Cerebellum (tissue), 4 donors: ENCODE measurements at places on chromosomes 11 and 22.

DNA sequence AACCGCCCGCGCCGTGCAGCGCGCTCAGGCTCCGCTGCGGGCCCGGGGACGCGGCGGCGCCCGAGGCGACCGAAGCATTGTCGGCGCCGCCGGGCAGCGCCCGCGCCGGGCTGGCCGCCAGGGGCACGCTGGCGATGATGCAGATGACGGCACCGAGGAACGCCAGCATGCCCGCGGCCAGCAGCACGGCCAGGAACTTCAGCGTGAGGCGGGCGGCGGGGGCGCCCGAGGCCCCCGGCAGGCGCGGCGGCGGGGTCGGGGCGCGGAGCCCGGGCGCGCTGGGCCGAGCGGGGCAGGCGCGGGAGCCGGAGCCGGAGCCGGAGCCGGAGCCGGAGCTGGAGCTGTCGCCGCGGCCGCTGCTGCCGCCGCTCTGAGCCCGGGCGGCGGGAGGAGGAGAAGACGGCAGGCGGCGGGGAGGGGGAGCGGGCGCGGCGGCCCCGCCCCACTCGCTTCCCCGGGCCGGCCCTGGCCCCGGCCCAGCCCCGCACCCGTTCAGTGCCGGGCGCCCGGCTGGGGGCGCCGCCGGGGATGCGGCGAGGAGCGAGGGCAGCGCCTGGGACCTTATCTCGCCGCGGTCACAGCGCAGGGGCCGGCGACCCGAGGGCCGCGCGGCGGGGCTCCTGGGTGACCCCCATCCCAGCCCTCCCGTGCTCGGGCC, at the start of gene NPTXR:
Gene NPTXR (minus strand): TSS at position 372 of the 658 bp plus-strand sequence.
- peak; percentile 80 for DNase-seq

GRCh38 chr11:93194673-93195291, 3.0 kb downstream of the SLC36A4 start:
- DNase-seq: no peak

- DNase-seq: peak; percentile 34
These were observed 32.6 kb downstream of the APOL1 start for GRCh38 chr22:36285545-36285944.

DNA sequence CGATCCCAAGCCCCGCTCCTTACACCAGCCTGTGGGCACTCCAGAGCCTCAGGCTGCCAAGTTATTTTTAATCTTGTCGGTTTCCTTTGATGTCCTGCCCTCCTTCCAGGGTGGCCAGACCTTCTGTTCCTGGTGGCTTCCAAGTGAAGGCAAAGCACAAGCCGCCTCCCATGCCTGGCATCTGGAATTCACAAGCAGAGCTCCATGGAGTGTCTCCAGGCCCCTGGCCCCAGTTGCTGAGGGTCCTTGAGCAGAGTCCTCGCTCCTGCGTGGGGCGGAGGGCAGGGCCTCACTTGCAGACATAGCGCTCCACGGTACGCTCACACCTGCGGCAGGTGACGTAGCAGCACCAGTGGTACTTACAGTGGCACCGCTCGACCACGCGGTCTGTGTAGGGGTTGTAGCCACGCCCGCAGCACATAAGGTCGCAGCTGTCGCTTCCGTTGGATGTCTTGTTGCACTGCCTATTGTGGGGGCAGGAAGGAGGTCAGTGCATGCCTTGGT, 19.5 kb downstream of the WNT11 start:
- DNase-seq: peak; percentile 61

- no peak for DNase-seq
These were observed 73.7 kb downstream of the JAM3 start for GRCh38 chr11:134142536-134142935.

DNA sequence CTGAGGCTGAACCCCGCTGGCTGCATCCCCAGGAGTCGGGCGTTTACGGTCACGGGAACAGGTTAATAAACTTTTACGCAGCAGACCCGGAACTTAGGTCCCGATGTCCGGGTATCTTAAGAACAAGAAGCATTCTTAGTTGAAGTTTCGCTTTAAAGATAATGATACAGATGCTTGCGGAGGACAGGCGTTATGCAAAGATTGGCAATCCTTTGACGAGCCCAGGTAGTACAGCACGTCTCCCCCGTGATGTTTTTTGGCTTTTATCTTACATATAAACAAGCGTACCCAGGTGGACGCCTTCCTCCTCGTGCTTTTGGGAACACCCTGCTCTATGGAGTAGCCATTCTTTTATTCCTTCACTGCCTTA, 871 bp upstream of the TOLLIP start:
- no peak for DNase-seq

- DNase-seq: no peak
These were observed 55.3 kb downstream of the GUCY1A2 start for GRCh38 chr11:106962995-106963394.

DNA sequence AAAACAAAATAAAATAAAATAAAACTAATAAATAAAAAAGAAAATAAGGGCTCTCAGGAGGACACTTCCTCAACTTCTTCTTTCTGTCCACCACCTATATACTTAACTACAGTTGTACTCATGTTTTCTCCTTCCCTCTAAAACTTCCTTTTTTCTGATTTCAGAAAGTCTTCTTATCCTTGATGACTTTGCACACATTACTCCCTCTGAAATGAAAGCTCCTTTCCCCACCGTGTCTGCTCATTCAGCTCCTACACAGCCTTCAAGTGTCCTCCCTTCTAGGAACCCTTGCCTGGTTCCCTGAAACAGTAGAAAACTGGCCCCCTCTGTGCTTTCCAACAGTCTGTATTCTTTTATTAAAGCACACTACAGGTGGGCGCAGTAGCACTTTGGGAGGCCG, 18.3 kb upstream of the DDX17 start:
- no peak for DNase-seq

DNA sequence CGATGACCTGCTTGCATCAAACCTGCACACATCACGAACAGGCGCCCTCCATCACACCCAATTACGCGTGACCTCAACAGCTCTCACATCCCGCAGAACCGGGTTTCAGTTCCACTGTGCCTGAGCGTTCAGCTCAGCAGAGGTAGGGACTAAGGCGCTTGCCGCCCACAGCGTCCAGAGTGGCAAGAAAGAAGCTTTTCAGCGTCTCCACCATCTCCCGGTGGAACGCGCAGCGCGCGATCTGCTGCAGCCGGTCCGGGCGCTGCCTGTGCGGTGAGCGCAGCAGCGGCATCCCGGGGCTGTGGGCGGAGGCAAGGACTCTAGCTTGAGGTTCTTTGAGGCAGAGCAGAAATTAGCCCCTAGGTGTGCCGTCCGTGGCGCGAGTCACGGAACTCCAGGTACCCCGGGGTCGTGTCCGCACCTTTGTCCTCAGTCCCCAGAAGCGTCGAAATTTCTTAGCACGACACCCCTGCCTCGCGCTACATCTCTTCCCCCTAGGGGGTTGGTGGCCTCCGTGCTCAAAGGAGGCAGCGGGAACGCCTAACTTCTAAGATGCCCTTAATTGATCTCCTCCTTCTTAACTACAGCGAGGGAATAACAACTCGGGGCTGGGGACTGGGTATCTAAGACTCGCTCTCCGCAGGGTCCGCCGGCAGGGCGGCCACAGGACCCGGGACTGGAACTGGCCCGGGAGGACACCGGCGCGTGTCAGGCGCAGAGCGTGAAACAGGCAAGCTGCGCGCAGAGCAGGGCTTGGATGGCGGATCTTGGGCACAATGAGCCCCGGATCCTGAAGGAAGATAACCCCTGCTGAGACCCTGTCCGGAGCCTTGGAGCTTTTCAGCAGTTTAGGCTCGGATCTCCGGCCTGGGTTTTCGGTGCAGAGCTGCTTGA, 1.7 kb upstream of the CALCA start:
- no peak for DNase-seq

DNA sequence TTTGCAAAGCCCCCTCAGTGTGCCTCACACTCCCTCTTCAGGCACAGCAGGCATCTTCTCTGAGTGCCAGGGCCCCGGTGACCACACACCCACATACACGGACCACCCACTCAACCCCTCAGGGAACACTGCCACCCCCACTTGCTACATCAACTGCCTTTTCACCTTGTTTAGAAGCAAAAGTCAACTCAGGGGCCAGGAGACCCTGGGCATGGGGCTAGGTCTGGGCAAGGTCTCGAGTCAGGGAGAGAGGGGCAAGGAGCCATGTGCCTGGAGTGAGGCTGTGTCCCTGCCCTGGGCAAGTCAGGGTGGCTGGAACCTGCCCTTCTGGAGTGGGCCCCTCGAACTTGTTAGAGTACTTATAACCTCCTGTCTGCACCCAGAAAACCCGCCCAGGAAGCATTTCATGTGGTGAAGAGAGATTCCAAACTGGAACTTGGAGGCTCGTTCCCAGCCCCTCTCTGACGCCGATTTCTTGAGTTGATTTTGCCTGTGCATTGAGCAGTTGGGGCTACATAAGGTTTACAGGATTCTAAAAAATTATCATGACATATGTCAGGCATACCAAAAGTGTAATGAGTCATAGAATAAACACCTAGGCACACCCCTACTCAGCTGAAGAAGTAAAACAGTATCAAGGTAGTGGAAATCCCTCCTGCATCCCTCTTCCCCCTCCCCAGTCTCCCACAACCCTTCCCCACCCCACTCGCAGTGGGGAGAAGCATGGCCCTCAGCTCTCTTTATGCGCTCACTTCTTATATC, 74.3 kb downstream of the MYEOV start:
- no peak for DNase-seq

- no peak for DNase-seq
These were observed 12.6 kb upstream of the MMP20 start for GRCh38 chr11:102637731-102638130.

DNA sequence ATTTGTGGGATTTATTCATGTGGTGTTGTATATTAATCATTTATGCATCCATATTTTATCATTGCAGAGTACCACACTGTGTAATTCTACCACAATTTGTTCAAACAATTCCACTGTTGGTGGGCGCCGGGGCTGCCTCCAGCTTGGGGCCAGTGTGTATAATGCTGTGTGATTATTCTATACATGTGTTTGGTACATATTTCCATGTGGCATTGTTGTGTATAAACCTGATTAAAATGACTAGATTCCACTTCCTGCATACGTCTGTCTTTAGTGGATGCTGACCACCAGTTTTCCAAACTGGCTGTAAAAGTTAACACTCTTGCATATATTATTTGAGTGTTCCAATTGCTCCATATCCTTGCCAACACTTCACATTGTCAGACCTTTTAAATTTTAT, 1213.8 kb downstream of the TBC1D22A start:
- DNase-seq: no peak

DNA sequence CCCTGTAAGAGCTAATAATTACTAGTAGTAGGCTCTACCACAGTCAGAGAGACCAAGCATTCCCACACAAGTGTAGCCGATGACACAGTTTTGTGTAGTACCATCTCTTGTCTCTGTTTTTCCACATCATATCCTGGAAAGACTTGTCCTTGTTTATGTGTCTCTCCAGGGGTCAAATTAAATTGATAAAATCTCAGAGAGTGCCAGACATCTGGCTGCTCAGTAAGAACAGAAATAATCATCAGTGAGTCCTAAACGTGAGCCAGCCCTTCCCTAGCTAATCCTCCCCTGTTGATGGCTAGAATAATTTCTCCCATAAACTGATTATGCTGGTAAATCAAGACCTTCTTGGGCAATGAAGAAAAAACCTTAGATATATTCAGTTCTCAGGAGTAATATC, 111.4 kb upstream of the GRAMD1B start:
- DNase-seq: no peak

DNA sequence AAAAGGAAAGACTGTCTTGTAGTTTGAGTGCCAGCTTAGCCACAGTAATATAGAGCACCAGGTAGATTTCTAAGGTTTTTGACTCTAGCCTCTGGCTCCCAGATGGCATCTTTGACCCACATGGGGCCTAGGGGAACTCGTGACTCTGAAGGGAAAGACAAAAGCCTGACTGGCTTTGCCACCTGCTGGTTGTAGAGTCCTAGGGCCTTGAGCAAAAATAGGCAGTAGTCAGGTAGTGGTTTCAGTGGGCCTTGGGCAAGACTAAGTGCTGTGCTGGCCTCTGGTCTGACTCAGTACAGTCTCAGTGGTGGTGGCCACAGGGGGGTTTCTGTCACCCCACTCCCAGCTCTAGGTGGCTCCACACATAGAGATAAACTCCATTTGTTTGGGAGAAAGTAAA, 349.4 kb downstream of the FAM181B start:
- no peak for DNase-seq

DNA sequence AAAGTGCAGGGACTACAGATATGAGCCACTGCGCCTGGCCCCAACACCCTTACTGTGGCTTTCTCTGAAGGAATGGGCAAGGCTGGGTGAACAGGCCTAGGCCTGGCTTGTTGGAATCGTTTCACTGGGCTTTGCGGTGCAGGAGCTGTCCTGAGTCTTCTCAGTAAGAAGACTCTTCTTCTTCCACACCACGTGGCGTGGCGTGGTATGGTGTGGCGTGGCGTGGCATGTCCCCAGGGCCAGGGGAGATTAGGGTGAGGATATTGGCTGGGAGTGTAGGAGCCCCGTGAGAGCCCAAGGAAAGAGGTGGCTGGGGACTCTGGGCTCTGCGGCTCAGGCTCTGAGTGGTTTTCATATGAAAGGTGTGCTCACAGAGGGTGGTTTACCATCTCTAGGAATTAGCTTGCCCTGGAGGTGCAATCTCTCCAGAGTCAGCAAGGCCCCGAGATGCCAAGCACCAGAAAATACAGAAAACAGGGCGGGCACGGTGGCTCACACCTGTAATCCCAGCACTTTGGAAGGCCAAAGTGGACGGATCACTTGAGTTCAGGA, 70.7 kb downstream of the PARVB start:
- no peak for DNase-seq

GRCh38 chr22:22061085-22062077, 78.8 kb upstream of the TOP3B start:
- no peak for DNase-seq

GRCh38 chr11:14746857-14747395, 103.3 kb downstream of the PDE3B start:
- no peak for DNase-seq

GRCh38 chr11:64395545-64396078, 36.6 kb downstream of the RPS6KA4 start:
- no peak for DNase-seq

GRCh38 chr11:20351751-20352262, 11.7 kb upstream of the HTATIP2 start:
- no peak for DNase-seq

DNA sequence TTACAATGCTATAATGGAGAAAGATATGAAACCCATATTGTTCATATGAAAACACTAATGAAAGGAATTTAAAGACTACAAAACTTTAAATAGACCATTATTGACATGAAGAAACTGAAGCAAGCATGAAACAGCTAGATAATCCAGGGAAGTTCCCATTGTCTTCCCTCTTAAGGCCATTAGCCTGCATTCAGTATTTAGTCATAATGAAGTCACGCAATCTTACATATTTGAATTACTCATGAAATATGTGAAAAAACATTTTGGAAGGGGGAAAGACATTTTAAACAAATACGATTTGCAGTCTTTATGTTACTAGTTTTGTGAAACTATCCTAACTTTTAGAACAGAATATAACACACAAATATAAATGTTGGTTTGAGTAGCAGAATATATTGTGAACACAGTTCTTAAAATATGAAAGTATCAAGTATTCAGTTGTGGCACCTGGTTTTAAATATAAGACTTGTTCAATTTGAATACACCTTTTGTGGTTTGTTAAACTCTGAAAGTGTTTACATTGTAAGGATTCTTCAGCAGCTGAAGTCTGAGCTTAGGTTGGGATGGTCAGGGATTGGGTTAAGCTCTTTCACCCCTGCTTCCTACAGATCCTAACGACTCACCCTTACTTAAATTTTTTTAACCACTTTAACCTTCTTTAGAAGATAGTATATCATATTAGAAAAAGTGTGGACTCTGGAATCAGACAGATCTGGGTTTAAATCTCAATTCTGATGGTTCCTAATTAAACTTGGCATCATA, 500.3 kb upstream of the TENM4 start:
- no peak for DNase-seq

- no peak for DNase-seq
These were observed 30.1 kb upstream of the SLC22A12 start for GRCh38 chr11:64560941-64561340.
